ENCODE measurements at places on chromosomes 12 and 14.

- DNase-seq: no peak
Observed at GRCh38 chr12:27869567-27869966, 89.5 kb upstream of the MANSC4 start.

DNA sequence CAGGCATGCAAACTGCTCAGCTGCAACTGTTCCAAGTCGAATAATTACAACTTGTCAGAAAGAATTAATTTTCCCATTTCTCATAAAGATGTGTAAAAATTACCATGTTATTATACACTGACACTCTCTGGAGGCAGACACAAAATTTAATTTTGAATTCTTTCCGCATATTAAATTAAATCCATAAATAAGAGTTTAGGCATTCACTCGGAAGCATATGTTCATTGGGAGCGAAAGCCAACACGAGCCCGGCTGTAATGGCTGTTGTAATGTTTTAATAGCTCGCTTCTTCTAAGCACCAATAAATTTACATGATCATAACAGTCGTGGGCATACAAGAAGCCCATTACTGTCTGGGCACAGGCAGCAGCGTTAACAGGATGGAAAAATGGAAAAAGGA, 189.6 kb upstream of the SOX5 start:
- no peak for DNase-seq

- DNase-seq: no peak
Observed at GRCh38 chr12:119334430-119335170, at the start of gene CCDC60. Gene CCDC60 (plus strand): TSS chr12:119334729. CDS start chr12:119335177, 448 bp downstream.

DNA sequence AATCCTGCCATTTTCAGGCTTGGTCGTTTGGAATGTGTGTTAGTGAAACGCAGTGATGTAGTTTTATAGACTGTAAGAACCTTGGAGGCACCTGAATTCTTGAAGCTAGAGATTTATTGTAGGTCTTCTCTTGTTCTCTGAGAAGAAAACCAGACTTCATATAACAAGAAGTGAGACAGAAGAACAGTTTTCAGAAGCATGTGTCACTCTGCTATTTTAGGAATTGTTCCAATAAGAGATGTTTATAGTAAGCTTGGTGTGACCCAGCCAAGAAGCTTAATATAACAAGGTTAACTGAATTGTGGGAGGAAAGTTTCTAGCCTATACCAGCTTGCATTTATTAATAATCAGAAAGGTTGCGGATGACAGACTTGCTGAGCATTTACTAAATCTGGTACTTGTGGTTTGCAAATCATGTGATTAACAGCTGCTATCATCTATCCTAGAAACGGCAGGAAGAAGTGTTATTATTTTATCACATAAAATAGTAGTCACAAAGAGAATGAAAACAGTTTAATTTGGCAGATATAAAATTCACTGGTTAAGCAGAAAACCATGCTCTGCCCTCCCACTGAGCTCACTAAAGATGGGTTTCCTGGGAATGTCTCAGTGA, 49.2 kb upstream of the BCAT1 start:
- DNase-seq: no peak

- peak; percentile 55 for DNase-seq
Observed at GRCh38 chr12:121400332-121401139, 618 bp downstream of the RNF34 start.

DNA sequence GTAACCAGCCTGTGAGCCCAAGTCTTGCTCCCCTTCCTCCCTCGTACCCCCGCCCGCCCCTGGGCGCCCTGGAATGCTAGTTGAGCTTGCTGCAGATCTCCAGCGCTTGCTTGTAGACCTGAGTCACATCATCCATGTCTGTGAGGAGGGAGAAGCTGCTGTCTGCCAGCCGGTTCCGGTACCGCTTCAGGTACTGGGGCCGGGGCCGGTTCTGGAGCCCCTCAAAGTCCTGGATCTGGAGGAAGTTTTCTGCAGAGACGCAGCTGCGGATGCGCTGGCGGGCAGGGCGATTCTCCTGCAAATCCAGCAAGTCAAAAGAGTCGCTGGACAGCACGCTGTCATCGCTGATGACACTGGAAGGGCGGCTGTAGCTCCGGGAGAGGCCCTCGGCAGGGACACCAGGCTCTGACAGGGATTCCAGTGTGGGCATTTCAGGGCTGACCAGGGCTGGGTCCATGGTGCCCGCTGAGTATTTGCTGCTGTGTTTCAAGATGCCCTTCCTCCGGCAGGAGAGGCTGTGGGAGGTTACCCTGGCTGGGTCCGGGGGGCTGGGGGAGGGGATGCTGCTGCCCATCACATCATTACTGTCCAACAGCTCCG, 71.9 kb downstream of the NUAK1 start:
- no peak for DNase-seq

- DNase-seq: no peak
Observed at GRCh38 chr12:49109641-49110463, 795 bp downstream of the LMBR1L start.

- no peak for DNase-seq
Observed at GRCh38 chr12:67410667-67411067, 141.5 kb downstream of the CAND1 start.

DNA sequence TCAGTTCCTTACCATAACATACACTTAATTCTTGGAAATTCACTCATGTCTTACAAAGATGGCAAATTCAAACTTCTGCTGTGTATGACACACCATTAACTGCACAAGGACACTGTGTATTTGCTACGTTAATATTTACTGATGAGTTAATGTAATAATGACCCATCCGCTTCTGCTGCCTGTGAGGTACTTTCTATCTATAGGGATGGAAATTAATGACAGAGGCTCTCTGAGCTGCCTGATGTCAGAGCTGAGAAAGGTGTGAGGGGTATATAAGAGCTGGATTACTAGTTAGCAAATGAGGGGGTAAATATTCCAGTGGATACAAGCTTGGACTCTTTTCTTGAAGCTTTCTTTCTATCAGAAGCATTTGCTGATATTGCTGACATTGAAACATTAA, at the start of gene IAPP:
TSS of gene IAPP (plus strand) at position 301 of the 400 bp plus-strand sequence. CDS start 450 bp downstream, outside the sequence.
- no peak for DNase-seq

DNA sequence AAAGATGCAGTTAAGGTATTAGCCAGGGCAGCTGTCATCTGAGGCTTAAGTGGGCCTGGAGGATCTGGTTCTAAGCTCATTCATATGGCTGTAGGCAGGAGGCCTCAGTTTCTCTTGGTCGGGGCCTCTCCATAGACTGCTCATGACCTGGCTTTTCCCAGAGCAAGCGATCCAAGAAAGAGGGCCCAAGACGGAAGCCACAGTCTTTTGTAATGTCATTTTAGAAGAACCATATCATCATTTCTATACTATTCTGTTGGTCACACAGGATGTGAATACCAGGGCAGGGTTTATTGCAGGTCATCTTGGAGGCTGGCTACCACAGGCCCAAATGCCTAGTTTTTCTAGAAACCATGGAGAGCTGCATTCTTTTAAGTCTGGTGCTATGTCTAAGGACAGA, 47.7 kb downstream of the GNG2 start:
- no peak for DNase-seq

- DNase-seq: no peak
Observed at GRCh38 chr12:71242511-71242910, 84.7 kb upstream of the TSPAN8 start.

Measured in stimulated activated CD4-positive, alpha-beta T cell treated with anti-CD3 and anti-CD28 coated beads, Interleukin-12 subunit alpha, Interleukin-12 subunit beta, amount 100 ng/mL, for 24 hours (primary cell).